ENCODE measurements at places on chromosomes 4 and X.

DNA sequence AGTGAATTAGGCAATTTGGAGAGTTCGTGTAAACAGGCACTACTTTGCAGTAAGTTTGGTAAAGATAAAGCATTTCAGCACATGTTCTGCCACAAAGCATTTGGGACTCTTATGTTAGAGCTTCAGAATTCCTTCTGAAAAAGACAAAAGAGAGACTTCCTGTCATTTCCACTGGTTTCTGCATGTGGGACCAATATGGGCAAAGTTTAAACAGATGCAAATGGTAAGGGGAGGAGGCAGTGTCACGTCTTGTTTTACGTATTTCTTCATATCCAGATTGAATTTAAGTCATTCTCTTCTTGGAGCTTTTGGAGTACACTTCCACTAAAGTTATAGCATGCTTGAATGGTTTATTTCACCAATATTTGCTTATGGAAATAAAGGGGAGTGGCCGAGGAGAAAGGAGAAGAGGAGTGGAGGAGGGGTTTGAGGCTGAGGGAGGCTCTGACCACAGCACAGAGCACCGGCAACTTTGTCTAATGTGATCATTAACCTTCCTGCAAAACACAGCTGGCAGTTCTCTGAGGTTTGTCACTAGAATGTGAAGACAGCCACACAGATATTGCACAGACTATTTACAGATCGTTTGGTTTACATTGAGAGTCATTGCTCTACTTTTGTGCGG lies at the start of gene APELA:
Gene APELA, plus strand, starts transcription at position 479 of the 625 bp plus-strand sequence. CDS start 154 bp downstream, outside the sequence.
- peaks cover 4% of the 10 kb centered on the region for H3K27me3 ChIP-seq
- peak within 1 kb of the TSS; percentile 83 for H3K27ac ChIP-seq
- H3K4me3 ChIP-seq, result peak within 1 kb of the TSS; percentile 89
- DNase-seq, result no peak
- no peaks in the 10 kb centered on the region for H3K36me3 ChIP-seq
- peaks cover 17% of the 10 kb centered on the region for H3K4me1 ChIP-seq

DNA sequence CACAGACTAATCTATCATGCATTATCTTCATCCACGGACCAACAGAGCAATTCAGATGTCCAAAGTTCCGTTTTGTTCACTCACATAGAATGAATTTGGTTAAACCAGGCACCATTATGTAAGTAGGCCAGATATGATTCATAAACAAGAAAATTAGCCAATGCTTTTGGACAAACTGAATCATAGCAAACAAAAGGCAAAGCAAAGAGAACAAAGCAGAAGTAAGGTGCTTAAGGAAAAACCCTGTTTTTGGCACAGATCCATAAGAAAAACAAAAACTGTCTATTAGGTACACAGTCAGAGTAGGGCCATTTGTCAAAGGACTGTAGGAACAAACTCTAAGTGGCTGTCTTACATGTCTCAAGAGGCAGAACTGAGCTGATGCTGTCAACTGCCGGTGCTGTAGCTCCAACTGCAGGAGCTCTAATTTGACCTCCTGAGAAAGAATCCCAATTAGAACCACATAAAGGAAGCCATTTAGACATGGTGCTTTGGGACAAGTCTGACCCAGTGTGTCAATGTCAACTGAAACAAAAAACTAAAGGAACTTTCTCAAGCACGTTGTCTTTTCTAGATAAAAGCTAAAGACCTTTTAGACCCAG lies 146.7 kb downstream of the COL25A1 start:
- no peak for DNase-seq
- H3K4me1 ChIP-seq, result no peaks in the 10 kb centered on the region
- no peaks in the 10 kb centered on the region for H3K36me3 ChIP-seq
- H3K27me3 ChIP-seq, result no peaks in the 10 kb centered on the region
- H3K4me3 ChIP-seq, result no peak overlapping the region

DNA sequence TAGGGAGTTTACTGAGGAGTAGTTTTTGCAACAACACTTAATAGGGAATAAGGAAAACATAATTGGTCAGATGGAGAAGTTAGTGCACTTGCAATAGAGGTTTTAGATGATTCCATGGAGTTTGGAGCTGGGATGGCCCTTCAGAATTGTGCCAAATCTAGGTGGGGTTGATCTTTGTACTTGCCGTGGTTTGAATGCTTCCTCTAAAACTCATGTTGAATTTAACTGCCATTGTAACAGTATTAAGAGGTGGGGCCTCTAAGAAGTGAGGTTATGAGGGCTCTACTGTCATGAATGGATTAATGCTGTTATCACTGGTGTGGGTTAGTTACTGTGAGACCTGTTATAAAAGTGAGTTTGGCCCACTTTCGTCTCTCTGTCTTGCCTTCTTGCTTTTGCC lies 94.4 kb upstream of the BOD1L1 start:
- no peaks in the 10 kb centered on the region for H3K36me3 ChIP-seq
- H3K27me3 ChIP-seq, result no peaks in the 10 kb centered on the region
- H3K27ac ChIP-seq, result no peak overlapping the region
- H3K4me3 ChIP-seq, result no peak overlapping the region
- no peak for DNase-seq

- H3K4me1 ChIP-seq, result no peaks in the 10 kb centered on the region
- no peak overlapping the region for H3K27ac ChIP-seq
- H3K4me3 ChIP-seq, result no peak overlapping the region
- H3K27me3 ChIP-seq, result peaks cover 4% of the 10 kb centered on the region
- H3K36me3 ChIP-seq, result peaks cover 15% of the 10 kb centered on the region
These were observed 43.3 kb downstream of the MTMR1 start for GRCh38 chrX:150736475-150736874.

DNA sequence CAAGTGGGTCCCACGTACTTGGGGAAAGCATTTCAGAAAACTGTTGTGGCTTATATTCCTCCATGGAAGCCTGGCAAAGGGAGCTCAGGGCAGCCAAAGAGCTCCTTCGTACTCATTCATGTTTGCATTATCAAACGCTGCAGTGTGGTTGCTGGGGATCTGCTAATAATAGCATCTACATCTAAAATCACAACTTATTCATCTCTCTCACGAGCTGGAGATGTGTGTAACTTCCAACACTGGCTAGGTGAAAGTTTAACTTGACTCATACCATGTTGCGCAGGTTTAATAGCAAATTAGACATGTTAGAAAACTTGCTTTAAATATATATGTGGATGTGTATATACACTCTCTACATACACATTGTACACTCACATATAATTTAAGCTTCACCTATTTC lies 415.1 kb downstream of the AFF2 start:
- H3K27me3 ChIP-seq, result no peaks in the 10 kb centered on the region
- no peak for DNase-seq
- no peaks in the 10 kb centered on the region for H3K36me3 ChIP-seq
- no peak overlapping the region for H3K27ac ChIP-seq
- no peak overlapping the region for H3K4me3 ChIP-seq

- no peak overlapping the region for H3K27ac ChIP-seq
- H3K4me1 ChIP-seq, result no peaks in the 10 kb centered on the region
- DNase-seq, result no peak
- H3K27me3 ChIP-seq, result peaks cover 2% of the 10 kb centered on the region
These were observed 1.1 kb downstream of the LAGE3 start for GRCh38 chrX:154477891-154478477.

- H3K4me3 ChIP-seq, result no peak overlapping the region
- DNase-seq, result no peak
- no peaks in the 10 kb centered on the region for H3K36me3 ChIP-seq
- no peak overlapping the region for H3K27ac ChIP-seq
These were observed 21.0 kb upstream of the BCORL1 start for GRCh38 chrX:129961180-129962083.

GRCh38 chr4:122334828-122335227 lies 44.0 kb upstream of the ADAD1 start:
- H3K27ac ChIP-seq, result no peak overlapping the region
- no peaks in the 10 kb centered on the region for H3K27me3 ChIP-seq
- peaks cover 4% of the 10 kb centered on the region for H3K36me3 ChIP-seq
- no peak overlapping the region for H3K4me3 ChIP-seq

DNA sequence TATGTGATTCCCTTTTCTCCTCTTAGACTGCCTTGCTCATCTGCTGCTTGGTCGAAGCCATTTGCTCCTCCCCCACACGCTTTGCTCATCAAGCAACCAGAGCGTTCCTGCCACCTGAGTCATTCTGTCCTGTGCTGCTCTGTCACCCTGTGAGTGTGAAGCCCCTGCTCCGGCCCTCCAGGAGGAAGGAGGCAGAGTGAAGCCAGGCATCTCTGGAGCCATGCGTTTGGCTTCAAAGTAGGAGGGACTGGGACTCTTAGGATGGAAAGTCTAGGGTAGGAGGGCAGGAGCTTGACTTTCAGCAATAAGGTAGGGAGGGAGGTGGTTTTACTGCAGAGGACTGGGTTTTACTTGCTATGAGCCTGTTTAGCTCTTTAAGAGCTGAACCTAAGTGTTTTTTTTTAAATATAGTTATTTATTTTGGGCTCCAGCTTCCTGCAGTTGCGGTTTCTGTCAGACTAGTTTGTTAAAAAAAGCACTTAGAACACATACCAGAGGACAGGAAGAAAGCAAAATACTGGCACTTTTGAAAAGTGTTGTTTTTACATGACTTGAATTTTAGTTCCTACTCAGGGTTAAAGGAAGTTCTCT lies 63.6 kb downstream of the SPINK2 start:
- no peak overlapping the region for H3K4me3 ChIP-seq
- peak; percentile 23 for DNase-seq
- no peaks in the 10 kb centered on the region for H3K36me3 ChIP-seq
- H3K27ac ChIP-seq, result peak overlapping the region; percentile 32

DNA sequence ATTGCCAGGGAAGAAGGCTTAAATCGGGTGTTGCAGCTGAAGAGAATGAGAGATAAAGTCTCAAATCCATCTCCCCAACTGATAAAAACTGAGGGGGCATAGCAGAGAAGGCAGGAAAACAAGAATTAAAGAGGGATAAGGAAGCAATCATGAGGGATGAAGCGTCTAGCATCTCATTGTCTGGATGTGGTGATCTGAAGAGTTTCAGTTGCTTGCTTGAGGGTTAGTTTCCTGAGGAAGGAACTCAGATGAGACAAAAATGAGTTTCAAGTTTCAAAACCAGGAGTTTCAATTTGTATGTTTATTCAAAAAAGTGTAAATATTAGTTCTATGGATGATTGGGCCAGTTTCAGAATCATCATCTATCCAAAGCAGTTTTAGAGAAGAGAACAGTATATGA lies 496.9 kb downstream of the RAB28 start:
- H3K4me1 ChIP-seq, result peaks cover 4% of the 10 kb centered on the region
- H3K36me3 ChIP-seq, result no peaks in the 10 kb centered on the region

GRCh38 chrX:2712890-2713840 lies 22.1 kb downstream of the CD99 start:
- DNase-seq, result no peak
- H3K4me3 ChIP-seq, result no peak overlapping the region
- H3K36me3 ChIP-seq, result peaks cover 46% of the 10 kb centered on the region
- peaks cover 39% of the 10 kb centered on the region for H3K4me1 ChIP-seq
- peaks cover 15% of the 10 kb centered on the region for H3K27me3 ChIP-seq

GRCh38 chr4:130985371-130985770 lies 1889.4 kb downstream of the C4orf33 start:
- H3K36me3 ChIP-seq, result no peaks in the 10 kb centered on the region
- H3K27me3 ChIP-seq, result no peaks in the 10 kb centered on the region
- peak overlapping the region; percentile 57 for H3K27ac ChIP-seq

DNA sequence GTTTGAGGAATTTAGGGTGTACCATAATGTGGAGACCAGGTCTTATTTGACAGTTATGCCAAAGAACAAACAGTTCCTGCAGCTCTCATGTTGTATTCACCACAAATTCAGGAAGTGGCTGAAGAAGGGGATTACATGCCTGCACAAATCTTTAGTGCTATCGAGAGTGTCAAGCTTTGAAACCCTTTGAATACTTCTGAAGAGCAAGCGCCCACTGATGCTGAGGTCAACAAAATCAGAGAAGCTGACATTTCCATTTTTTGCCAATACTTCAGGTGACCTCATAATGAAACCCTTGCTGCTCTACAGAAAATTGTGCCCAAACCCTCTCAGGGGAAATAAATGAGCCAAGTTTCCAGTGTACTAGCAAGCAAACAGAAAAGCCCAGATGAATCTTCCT lies 28.4 kb downstream of the PAK3 start:
- no peaks in the 10 kb centered on the region for H3K36me3 ChIP-seq
- H3K4me1 ChIP-seq, result no peaks in the 10 kb centered on the region
- H3K27me3 ChIP-seq, result no peaks in the 10 kb centered on the region
- no peak overlapping the region for H3K27ac ChIP-seq
- DNase-seq, result no peak
- H3K4me3 ChIP-seq, result no peak overlapping the region

- H3K27ac ChIP-seq, result no peak overlapping the region
- no peak for DNase-seq
- H3K36me3 ChIP-seq, result peaks cover 10% of the 10 kb centered on the region
- H3K4me1 ChIP-seq, result peaks cover 13% of the 10 kb centered on the region
These were observed 632 bp downstream of the CCSER1 start for GRCh38 chr4:90127706-90128345.

GRCh38 chr4:123246085-123246484 lies 150.5 kb upstream of the SPRY1 start:
- no peak overlapping the region for H3K4me3 ChIP-seq
- H3K4me1 ChIP-seq, result peaks cover 5% of the 10 kb centered on the region
- H3K27ac ChIP-seq, result no peak overlapping the region

DNA sequence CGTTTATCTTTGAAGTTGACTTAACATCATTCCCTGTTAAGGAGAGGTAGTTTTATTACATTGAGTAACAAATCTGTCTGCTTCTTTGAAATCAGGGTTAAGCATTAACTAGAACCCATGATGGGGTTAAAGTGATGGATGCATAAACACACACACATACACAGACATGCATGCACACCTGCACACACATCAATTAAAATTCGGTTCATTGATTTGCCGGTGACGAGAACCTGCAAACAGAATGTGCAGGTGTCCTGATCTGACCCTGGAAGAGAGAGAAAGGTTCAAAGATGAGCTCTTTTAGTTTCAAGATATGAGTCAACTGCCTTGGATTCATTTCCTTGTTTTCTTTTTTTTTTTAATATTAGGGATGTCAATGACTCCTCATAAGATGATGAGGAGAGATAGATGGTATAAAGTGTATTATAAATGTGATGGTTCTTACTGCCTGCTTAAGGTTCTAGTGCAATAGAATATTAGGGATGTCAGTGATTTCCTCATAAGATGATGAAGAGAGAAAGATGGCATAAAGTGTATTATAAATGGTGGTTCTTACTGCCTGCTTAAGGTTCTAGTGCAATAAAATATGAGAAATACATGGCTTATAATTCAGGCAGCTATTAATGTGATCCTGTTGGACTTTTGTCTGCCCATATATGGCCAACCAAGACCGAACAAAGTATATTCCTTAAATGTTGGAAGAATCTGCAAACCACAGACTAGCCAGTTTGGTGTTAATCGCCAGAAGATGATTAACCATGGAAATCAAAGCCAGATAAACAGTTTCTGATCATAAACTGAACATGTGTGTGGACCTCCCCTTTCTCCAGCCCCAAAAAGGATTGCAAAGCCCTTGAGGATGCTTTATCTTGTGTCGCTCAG lies 14.1 kb upstream of the CD99 start:
- no peak overlapping the region for H3K27ac ChIP-seq
- peaks cover 6% of the 10 kb centered on the region for H3K27me3 ChIP-seq

- no peak for DNase-seq
- H3K36me3 ChIP-seq, result no peaks in the 10 kb centered on the region
- no peaks in the 10 kb centered on the region for H3K4me1 ChIP-seq
- no peaks in the 10 kb centered on the region for H3K27me3 ChIP-seq
- H3K27ac ChIP-seq, result no peak overlapping the region
These were observed 156.0 kb downstream of the DCLK2 start for GRCh38 chr4:150234246-150234645.

DNA sequence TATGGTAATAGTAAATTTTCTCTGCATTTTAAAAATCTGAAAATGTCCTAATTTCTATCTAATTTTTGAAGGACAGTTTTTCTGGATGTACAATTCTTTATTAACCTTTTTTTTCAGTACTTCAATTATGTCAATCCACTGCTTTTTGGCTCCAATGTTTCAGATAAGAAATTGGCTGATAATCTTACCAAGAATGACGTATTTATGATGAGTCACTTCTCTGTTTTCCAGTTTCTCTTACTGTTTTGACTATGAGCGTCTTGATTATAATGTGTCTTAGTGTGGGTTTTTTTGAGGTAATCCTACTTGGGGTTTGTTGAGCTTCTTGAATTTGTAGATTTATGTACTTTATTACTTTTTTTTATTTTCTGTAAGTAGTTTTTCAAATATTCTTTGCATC lies 47.2 kb downstream of the UGT2B11 start:
- H3K4me3 ChIP-seq, result no peak overlapping the region
- H3K4me1 ChIP-seq, result no peaks in the 10 kb centered on the region
